ENCODE measurements at places on chromosomes 3 and 15.

DNA sequence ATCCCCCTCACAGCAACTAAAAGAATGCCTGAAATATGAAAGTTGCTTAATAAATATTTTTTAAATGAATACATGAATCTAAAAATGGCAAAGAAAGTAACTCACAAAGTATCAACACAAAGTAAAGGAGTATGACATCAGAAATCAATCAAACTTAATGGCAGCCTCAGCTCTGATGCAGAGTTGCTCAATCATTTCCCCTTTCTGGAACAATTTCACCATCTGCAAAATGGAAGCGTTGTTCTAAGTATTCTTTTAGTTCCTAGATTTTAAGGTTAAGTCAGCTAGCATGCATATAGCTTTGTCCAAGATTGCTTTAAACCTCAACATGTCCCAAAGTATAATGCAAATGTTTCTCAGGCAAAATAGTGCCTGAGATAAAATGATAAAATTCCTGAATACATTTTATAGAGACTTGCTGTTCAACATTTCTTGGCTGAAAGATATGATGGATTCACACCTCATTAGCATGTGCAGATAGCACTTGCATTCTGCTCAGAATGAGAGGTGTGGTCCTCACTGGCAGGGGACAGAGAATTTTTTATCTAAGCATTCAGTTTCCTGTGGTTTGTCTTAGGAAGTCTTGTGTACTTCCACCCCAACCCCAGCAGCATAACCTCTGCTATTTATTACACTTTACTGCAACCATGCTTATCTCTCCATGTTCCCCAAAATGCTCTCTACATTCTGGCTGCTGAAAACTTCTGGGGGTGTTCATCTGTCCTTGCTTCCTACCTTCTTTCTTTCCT, 429.3 kb downstream of the GRM7 start:
- no peak for DNase-seq

GRCh38 chr3:182787302-182788036, 5.8 kb upstream of the ATP11B start:
- no peak for DNase-seq

DNA sequence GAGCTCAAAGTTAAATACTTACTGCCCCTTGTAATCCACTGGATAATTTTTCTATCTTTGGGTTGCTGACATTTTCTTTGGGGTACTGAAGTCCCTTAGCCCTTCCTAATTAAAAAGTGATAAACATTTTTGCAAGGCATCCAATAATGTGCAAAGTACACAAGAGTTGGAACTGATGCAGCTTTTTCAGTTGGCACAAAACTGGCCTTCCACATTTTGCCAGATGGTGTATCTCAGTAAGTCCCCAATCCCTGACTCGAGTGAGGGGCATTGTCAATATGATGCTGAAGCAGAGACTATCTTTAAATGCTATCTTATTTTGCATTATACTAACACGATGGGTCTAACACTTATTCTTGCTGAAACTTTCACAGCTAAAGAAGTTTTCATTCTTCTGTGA, 27.8 kb downstream of the FHIT start:
- DNase-seq: no peak

- DNase-seq: no peak
These were observed 63.3 kb upstream of the GATM start for GRCh38 chr15:45441686-45442085.

DNA sequence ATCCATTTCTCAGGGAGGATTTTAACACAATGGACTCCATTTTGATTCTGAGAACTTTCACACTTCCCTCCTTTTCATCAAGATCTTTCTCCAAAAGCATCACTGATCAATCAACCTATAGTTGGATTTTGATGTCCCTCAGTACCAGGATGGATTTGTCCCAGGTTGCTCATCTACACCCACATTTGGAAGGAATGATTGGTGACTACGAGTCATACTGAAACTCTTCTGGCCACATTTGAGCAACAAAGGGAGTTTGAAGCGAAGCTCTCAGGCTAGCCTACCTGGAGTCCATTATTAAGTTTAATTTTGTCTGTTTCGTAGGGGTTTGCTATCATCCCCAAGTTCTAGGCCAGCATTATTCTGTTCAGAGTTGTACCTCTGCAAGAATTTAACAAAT, 31.3 kb upstream of the ATP8B4 start:
- DNase-seq: no peak

GRCh38 chr15:62469478-62469873, 304.4 kb upstream of the C2CD4B start:
- DNase-seq: no peak

DNA sequence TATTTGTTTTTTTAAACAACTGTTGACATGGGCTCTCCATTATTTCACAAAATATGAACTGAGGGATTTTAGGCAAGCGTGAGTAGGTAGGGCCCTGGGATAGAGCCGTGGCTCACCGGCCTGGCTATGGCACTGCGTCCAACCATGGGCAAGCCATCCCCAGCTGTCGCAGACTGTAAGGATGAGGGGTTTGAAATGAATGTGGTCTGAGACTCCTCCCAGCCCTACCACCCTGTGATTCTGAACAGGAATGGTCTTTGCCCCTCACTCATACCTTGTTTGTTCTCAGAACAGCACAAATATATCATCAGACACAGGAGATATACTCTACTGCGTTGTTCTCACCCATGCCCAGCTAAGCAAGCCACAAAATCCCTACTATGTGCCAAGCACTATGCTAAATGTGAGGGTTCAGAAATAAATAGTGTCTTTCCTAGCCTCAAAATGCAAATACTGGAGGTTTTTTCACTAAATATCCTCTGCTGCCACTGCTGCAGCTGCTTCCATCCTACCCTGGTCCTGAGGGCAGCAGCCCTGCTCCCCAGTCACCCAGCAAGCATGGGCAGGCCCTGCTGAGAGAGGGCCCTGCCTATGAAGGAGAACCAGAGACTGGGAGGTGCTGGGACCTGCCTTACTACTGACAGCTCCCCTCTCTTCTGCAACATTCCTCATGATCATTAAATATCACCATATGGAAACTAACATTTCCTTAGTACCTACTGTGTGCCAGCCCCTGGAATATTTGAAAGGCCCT, 102.8 kb downstream of the XXYLT1 start:
- no peak for DNase-seq

DNA sequence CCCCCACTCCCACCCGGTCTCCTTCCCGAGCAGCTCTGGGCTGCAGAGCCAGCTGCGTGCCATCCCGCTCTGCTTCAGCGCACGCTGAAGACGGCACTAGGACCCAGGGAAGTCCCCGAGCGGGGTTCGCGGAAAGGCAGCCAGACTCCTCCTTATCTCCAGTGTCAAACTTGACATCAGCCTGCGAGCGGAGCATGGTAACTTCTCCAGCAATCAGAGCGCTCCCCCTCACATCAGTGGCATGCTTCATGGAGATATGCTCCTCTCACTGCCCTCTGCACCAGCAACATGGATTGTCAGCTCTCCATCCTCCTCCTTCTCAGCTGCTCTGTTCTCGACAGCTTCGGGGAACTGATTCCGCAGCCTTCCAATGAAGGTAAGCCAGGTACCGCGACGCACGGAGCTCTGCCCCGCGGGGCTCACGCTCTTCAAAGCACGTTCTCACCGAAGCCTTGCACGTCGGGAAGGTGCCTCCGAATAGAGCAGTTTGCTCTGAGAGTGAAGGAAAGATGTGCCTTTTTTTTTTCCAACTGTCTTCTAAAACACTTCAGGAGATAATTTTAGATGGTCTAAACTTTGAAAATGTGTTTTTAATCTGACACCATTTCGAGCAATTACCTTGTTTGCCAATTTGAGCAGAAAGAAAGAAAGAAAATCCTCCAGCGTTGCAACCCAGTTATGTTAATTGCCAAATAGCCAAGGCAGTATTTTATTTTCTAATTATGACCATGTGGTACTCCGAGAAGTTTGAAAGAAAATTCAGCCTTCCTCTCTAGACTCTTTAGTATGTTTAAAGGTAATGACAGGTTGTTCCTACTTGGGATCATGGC, at the start of gene EPHA3:
TSS of gene EPHA3 (plus strand) at position 161 of the 830 bp plus-strand sequence. CDS start at position 289, 128 bp downstream.
- DNase-seq: no peak

DNA sequence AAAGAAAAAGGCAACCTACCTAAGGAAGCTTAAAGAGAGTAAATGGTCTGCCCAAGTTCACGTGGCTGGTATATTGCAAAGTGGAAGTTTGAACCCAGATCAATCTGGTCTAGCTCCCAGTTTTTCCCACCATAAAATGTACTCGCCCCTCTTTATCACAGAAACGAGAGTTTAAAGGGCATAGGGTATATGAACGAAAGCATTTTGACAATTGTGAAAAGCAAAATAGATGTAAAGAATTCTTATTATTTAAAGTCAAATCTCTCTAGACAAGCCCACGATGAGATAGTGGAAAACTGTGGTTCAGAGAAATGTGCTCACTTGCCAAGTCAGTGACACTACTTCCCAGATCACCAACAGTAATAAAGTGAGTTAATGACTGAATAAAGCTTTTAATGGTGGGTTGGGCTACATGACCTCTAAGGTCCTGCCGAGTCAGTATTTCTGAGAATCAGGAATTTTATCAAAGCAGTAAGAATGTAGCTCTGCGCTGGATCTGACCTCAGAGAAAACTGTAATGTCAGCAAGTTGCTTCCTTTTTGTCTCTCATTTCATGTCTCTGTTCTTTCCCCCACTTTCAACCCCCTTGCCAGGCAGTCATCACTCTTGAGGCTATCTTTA, 23.3 kb upstream of the NEO1 start:
- DNase-seq: no peak

GRCh38 chr3:197227780-197228574, 70.4 kb downstream of the DLG1 start:
- DNase-seq: no peak

DNA sequence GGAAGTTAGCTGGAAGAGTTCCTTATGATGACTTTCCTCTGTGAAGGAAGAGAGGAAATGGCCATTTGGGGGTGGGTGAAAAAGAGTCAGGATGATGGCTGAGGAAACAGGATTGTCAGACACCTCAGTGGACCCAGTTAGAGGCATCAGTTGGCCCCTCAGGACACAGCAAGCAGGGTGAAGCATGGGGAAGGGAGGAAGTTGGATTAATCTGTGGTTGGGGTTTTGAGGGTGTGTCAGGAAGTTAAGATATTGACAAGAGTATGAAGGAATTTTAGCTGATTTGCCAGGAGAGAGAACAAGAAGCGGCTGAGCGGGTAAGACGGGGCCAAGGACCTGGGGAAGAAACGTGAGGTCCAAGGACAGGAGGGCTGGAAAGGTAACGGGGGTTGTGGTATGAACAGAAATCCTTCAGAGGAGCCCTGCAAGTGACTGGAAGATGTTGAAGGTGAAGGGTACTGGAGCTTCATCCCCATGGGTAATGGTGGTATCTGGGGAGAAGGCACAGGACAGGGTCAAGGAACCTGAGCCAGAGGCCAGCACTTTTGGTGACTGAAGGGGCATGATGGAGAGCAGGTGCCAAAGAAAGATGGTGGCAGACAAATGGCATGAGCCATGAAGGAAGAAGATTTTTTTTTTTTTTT, 2.7 kb downstream of the UQCC5 start:
- no peak for DNase-seq

- peak; percentile 14 for DNase-seq
These were observed 23.2 kb upstream of the VILL start for GRCh38 chr3:37967260-37967881.

- DNase-seq: no peak
These were observed 330.7 kb upstream of the SLCO3A1 start for GRCh38 chr15:91522605-91523332.

- no peak for DNase-seq
These were observed 46.0 kb upstream of the PLXNA1 start for GRCh38 chr3:126936853-126937425.

DNA sequence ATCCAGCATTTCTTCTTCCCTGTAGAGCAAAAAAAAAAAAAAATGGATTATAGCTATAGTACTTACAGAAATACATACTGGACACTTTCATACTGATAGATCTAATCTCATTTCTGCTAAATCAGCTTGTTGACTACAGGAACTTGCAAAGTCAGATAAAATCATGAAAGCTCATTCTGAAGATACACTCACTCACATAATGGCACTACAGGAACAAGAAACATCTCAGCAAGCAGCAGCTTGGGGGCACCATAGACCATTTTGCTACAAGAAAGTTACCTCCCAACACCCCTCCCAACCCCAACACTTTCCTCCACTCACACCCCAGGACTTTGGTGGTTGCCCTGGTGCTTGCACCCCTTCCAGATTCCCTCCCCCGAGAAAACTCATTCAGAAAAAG, 4.6 kb downstream of the MYH15 start:
- no peak for DNase-seq

GRCh38 chr15:41474941-41475340, 18.7 kb upstream of the ITPKA start:
- no peak for DNase-seq

GRCh38 chr3:179599531-179599930, 4.9 kb downstream of the MRPL47 start:
- no peak for DNase-seq

GRCh38 chr3:11088066-11088465, 66.2 kb upstream of the HRH1 start:
- no peak for DNase-seq

GRCh38 chr3:96863129-96863740, 48.8 kb downstream of the EPHA6 start:
- no peak for DNase-seq

DNA sequence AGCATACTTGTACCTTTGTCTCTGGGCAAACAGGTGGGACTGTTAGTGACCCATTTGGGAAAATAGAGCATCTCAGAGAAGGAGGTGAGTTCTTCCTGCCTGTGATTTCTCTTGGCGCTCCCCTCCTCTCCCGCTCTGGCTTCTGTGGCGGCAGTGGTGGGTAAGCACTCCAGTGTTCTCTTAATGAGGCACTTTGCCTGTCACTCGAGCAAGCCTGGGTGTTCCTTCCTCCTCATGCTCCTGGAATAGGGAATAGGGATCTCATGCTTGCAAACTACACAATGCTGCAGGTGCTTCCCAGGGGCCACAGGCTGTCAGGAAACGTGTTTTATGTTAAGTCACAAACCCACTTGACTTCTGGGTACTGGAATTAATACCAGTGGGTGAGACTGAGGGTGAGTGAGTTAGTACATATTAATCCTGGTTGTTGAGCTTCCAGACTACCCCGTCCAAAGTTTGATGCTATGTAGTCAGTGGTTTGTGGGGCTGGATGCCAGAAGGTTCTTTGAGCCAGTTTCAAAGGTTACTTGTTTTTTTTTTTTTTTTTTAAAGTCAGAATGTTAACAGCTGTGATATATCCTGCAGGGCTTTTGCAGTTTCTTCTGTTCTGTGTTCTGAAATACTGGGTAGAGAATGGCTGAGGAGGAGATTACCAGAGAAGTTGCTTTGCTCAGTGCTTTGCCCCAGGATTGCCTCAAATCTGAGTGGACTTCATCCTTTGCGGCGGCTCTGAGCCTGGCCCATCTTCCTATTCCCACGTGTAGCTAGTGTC, 30.5 kb downstream of the EDEM1 start:
- DNase-seq: no peak

DNA sequence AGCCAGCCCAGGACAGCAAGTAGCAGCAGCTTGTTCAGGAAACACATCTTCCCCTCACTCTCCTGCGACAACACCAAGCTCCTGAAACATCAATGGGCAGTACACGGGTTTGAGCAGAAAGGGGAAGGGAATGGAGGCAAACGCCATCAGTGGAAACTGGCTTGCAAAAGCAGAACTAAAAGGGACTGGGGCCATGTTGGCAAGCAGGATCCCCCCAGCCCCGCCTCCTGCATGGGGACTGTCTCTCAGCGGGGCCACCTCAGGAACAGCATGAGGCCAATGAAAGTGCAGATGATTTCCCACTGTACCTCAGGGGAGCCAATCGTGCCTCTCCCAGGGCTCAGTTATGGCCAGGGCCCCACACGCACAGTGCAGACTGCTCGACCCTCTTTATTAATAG, 6.8 kb downstream of the CDAN1 start:
- DNase-seq: no peak
